ENCODE measurements at places on chromosomes 16 and 17.

DNA sequence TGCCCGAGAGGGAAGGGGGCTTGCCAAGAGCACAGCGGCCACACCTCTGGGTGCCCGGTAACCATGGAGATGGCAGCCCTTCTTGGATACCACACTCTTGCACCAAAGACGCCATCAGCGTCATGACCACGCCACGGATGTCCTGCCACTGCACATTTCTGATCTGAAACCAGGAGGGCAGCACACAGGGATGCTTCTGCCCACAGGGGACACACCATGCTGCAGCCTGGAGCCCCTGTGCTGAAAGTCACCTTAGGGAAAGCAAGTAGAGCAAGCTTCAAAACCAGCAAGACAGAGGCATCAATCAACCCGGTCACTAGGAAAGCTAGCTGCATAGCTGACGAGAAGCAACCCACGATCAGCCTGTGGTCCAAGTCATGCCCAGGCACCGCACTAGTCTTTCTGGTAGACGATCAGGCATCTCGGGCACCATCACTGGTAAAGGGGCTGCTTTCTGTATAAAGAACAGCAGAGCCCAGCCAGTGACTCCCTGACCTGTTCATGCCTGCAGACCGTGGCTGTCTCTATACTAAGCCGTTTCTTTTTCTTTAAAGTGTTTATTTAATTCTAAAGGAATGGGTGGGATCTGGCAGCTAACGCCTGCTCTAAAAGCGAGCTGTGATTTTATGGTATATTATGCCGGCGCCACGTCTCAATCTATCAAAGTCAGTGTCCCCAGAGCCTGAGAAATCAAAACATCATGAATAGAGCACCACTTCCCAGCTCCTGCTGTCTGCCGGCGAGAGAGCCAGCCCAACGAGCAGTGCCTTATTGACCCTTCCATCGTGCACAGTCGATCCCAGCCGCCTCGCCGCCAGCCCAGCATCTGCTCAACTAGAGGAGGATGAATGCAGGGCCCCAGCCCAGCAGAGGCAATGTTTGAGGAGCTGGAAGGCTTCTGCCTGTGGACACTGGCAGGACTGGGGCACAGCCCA lies 244.7 kb downstream of the RBFOX3 start:
- DNase-seq, result no peak

DNA sequence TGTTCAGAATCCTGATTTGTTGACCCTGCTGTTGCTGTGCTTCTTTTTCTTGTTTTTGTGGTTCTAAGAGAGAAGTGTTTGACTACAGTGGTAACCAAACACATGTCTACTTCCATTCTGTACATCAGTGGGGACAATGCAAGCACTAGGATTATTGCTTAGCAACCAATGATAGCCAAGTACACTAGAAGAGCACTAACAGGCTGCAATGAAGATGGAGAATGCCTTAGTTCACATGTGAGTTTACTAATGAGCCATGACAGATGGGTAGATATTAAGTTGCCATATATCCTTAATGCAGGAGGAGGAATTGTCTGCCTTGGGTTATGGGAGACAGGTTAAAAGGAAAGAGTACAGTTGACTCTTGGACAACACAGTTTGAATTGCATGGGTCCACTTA lies 8.3 kb downstream of the EFCAB5 start:
- DNase-seq, result no peak

- no peak for DNase-seq
Observed at GRCh38 chr16:11992008-11992584, 15.6 kb downstream of the SNX29 start.

GRCh38 chr16:997440-998051 lies 16.0 kb downstream of the SOX8 start:
- DNase-seq, result no peak
